ENCODE measurements at places on chromosomes 11 and 22. TPM values are rescaled to one million over a fixed set of nuclear protein-coding genes. Genes with fewer than 3 reads are reported as not detected.

The FGF19 gene
- 0.58 TPM for polyA plus RNA-seq

The MICALL1 gene
- 50.2 TPM for polyA plus RNA-seq

DNA sequence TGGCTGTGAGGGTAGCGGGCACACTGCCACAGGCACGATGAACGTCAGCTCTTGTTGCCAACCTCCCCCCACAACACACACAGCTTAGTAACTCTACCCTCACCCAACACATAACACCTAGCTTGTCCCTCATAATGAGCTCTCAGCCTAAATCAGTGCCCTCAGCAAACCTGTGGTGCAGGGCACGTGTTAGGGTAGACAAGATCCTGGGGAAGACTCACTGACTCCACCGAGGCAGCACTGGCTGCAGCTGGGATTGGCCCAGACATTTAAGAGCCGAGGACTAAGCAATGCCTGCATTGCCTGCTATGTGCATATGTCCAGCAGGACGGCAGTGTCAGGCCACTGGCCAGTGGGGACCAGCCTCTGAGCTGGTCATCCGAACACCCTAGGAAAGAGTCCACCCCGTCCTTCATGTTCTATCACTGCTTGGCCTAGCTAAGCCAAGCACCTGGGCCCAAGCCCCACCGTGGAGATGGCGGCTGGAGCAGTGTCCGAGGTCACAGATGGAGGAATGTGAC is 32.9 kb upstream of the TRIM29 start:
- DNase-seq, result no peak

The TSPAN32 gene
- polyA plus RNA-seq, result 5.3 TPM

- DNase-seq, result no peak
Observed at GRCh38 chr11:70833554-70833953, 418.8 kb downstream of the SHANK2 start.

DNA sequence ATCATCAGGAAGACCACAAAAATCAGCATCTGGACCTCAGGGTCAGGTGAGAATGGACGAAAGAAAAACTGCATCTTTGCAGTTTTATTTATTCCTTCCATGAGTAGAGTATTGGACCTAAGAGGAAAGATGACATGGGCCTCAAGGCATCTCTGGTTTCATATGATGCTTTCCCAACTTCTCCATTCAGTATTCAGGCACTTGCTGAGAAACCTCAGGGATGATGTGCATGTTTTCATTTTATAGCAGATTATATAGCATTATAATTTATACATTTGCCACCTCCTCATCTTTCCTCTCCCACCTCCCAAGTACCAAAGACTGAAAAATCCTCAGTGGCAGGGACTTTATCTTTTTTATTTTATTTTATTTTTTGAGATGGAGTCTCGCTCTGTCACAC is at the start of gene OR10V1:
TSS of gene OR10V1 (minus strand) at position 101 of the 400 bp plus-strand sequence. CDS start at position 101, 0 bp downstream.
- DNase-seq, result no peak

The MYRF gene
- 1.5 TPM for polyA plus RNA-seq

The SULT4A1 gene
- 3.5 TPM for polyA plus RNA-seq

- no peak for DNase-seq
Observed at GRCh38 chr22:38745676-38746460, 9.9 kb downstream of the SUN2 start.

The NPAS4 gene
- 0.21 TPM for polyA plus RNA-seq

- no peak for DNase-seq
Observed at GRCh38 chr11:9210224-9210921, 54.8 kb downstream of the DENND5A start.

The PRODH gene
- polyA plus RNA-seq, result 8.8 TPM

DNA sequence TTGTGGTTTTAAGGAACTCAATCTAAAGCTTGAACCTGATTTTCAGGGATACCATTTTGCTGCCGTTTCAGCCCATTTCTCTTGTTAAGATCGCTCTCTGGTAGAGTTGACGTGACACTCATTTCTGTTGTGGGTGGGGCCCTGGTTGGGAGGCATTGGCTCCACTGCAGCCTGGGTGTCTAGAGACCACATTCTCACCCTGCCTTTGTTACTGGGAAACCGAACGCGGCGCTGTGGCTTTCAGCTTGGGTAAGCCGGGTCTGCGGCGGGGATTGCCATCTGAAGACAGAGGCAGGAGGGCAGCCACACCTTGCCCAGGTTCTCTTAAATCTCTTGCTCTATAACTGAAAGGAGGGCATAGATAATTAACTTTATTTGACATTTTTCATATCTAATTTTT is 3.2 kb downstream of the EHF start:
- DNase-seq, result no peak

The GGT5 gene
- 13.7 TPM for polyA plus RNA-seq

- no peak for DNase-seq
Observed at GRCh38 chr22:43308836-43309235, 34.3 kb downstream of the SCUBE1 start.

- peak; percentile 48 for DNase-seq
Observed at GRCh38 chr11:49208006-49208721, at the start of gene FOLH1. Gene FOLH1, minus strand, starts transcription at chr11:49208602. Its CDS starts 193 bp downstream, at chr11:49208409.

DNA sequence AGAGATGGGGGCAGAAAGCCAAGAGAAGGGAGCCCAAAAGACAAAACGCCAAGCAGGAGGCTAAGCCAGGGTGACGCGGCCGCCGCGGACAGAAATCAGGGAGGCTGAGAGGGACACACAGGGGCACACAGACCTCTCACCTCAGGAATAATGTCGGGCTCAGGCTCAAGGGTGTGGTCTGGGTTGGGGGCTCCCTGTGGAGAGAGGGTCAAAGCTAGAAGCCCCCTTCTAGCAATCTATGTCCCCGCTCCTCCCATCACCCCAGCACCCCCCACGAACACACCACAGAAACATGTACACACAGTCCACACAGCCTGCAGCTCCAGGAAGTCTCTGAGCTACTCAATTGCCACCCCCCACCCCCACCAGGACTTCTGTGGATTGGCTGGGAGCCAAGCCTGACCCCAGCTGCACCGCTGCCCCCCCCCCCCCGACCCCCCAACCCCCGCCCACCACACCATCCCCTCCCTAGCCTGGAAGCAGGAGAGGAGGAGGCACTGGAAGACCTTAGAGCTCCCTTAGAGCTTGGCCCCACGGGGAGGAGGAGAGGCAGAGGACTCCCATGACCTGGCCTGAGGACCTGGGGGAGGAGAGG is 6.9 kb downstream of the BCL9L start:
- no peak for DNase-seq

GRCh38 chr11:111438846-111439520 is 59.9 kb upstream of the POU2AF1 start:
- no peak for DNase-seq

The TNNI2 gene
- 3,747 TPM for polyA plus RNA-seq

GRCh38 chr11:126225295-126225665 is 13.7 kb downstream of the FAM118B start:
- no peak for DNase-seq

GRCh38 chr11:62933285-62933684 is 12.1 kb upstream of the CHRM1 start:
- DNase-seq, result no peak

DNA sequence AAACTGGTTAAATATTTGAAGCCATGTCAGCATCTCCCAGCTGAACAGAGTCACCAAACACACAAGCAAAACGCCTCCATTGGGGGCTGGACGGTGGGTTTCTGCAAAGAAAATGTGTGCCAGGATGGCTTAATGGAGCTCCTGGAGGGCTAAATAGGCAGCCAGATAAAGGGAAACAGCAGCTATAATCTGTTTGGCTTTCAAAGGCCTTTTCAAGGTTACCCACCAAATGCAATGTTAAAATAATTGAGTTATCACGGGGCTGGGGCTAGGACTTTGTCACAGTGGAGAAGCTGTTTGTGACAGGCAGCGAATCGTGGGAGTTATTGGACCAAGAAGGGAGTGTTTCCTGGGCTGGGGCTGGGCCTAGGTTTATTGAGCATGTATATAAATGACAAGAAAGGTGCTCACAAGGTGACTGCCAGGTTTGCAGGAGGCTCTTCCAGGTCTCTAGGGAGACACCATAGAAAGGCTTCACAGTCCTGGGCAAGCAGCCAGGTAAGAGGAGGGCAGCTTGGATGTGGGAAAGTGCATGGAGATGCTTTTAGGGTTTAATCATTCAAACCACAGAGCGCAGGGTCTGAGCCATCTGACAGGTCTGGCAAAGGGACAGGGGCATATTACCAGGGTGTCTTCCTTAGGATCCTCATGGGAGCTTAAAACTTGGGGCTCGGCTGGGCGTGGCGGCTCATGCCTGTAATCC is 28.3 kb downstream of the GRIK4 start:
- no peak for DNase-seq

- DNase-seq, result no peak
Observed at GRCh38 chr11:13183094-13183825, 94.3 kb upstream of the BMAL1 start.

DNA sequence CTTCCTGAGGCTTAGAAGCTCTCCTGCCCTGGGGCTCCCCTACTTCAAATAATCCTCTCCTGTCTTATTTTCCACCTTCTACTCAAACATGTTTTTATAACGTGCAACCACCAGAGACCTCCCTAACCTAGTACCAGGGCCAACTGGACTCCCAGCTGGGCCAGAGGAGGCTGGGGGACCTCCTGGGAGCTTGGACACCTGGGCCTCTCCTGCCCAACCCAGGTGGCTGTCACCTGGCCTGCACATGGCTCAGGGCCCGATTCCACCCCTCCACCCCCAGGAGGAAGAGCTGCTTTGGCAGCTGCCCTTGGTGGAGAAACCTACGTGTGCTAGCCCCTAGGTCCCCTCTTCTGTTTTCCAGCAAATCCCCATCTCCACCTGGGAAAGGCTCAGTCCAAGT is 105.2 kb downstream of the ABTB2 start:
- no peak for DNase-seq

DNA sequence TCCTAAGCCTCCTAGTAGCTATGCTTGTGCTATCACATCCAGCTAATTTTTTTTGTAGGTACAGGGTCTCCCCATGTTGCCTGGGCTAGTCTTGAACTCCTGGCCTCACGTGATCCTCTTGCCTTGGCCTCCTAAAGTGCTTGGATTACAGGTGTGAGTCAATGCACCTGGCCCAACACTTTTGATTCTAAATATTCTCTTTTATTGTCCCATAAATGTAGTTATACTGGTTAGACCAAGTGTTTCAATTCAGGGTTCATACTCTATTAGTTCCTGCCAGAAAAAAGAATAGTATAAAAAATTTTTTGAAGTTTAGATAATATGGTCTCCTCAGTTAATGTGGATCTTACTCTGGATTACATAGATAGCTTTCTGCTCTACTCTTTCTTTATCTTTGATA is 6.7 kb upstream of the PTH start:
- no peak for DNase-seq

- peak; percentile 80 for DNase-seq
Observed at GRCh38 chr22:38313384-38313955, 3.8 kb downstream of the CSNK1E start.

DNA sequence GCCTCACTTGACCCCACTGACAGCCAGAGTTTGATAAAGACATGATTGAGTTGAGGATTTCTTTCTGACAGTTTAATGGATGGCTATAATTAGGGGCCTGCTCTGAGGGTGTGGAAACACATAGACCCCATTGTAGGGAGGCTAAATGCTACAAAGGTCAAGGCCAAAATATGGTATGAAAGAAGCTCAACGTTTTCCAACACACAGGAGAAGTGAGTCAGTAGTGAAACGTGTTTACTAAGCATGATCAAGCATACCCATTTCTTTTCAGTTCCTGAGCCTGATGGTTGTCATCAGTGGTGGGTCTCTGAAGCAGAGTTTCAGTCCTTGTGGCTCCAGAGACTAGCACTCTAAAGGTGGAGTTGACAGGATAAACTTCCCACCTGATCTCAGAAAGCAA is 69.7 kb downstream of the SNX19 start:
- DNase-seq, result no peak

GRCh38 chr22:30324014-30324730 is 2.6 kb downstream of the TBC1D10A start:
- no peak for DNase-seq

DNA sequence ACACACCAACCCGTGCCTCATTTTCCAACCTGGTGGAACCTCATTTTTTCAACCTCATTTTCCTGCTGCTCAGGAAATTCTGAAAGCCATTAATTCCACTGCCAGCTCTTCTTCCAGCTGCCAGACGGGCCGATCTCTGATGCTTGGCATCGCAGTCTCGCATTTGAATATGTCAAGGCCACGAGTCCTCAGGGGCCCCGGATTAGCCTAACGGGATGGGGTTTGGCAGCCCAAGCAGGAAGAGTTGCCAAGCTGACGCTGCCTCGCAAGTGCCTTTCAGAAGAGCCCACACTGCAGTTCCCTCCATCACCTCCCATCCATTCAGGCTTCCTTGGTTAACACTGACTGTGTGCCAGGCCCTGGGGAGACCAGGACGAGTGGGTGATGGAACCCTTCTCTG is 8.7 kb downstream of the RASD2 start:
- DNase-seq, result peak; percentile 29

GRCh38 chr22:19821523-19822300 is 33.0 kb downstream of the GNB1L start:
- DNase-seq, result no peak

- no peak for DNase-seq
Observed at GRCh38 chr11:69892986-69893555, 73.9 kb upstream of the FGF3 start.

The DCHS1 gene
- polyA plus RNA-seq, result 43.8 TPM

DNA sequence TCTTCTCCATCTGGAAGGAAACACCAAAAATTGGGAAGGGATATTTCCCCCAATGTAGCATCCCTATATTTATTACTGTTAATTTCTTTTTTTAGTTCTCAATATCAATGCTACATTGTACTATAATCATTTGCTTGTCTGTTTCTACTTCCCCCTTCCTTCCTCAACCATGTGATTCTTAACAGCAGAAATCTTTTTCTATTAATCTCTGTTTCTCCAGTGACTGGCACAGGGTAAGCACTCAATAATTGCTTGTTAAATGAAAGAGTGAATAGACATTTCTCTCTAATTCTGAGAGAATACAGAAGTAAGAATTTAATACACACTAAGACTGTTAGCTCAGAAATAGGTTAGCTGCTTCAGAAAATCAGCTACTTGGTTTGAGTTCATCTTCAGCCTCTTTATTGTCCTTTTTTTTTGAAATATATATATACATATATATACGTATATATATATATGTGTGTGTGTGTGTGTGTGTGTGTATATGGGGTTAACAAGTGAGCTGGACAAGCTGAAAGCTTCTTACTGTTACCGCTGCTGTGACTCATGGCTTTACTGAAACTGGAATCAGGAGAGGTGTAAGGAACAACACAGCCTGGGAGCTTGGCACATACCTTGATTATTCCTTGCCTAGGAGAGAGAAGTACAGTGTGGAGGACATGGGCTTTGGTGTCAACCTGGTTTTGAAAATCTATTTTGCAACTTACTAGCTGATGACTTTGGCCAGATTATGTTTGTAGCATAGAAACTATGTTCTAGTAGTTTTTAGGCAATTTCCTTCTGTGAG is 26.2 kb upstream of the PDE3B start:
- DNase-seq, result no peak

- no peak for DNase-seq
Observed at GRCh38 chr11:33402066-33402465, 144.9 kb downstream of the HIPK3 start.

- no peak for DNase-seq
Observed at GRCh38 chr11:13348305-13348704, 70.7 kb downstream of the BMAL1 start.
